ENCODE measurements at places on chromosomes 5 and 9. TPM values are rescaled to one million over a fixed set of nuclear protein-coding genes. Genes with fewer than 3 reads are reported as not detected.

DNA sequence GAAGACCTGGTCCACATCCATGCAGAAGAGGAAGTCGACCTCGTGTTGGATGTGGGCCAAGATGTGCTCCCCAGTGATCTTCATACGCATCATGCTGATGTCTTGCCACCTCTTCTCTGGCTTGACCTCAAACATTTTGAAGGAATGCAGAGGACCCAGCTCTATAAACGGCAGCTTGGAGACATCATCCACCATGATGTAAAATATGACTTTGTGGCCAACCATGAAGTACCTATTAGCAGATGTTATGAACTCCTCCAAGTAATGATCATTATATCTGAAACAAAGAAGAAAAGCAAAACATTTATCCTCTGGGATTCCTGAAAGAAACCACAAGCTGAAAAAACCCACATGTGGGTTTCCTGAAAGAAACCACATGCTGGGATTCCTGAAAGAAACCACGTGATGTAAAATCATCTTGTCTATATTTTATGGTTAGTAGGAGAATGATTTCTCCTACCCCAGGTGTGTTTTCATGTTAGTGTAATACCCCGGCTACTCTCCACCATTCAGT, 52.3 kb downstream of the GGTA1 start:
- DNase-seq, result no peak

- DNase-seq, result no peak
Observed at GRCh38 chr5:116856271-116856670, 281.6 kb upstream of the SEMA6A start.

- peak; percentile 54 for DNase-seq
Observed at GRCh38 chr5:138752341-138752950, 779 bp upstream of the CTNNA1 start.

DNA sequence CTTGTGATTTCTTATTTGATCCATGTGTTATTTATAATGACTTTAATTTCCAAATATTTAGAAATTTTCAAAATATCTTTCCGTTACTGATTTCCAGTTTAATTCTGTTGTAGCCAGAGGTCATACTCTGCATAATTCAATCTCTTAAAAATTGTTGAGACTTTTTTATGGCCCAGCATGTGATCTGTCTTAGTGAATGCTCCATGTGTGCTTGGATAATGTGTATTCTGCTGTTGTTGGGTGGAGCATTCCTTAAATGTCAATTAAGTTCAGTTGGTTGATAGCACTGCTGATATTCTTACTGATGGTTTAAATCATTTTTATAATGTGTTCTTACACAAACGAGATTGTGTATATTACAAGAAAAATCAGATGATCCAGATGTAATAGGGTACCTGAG, 180.8 kb downstream of the RGS3 start:
- no peak for DNase-seq

DNA sequence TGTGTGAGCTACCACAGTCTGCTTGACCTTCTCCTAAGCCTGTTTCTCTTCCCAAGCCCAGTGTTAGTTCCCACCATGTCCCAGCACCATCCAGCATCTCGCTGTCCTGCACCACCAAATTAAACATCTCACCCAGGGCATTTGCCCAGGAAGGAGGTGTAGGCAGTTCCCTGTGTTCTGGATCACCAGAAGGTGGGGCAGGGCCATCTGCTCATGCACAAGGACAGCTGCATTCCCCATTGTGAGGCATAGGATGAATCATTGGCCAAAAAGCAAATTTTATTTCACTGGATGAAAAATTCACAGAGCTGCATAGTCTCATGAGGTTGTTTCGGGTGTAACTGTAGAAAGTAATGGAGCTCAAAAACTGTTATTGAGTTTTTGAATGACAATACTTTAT, 89.5 kb upstream of the GRIA1 start:
- DNase-seq, result no peak

DNA sequence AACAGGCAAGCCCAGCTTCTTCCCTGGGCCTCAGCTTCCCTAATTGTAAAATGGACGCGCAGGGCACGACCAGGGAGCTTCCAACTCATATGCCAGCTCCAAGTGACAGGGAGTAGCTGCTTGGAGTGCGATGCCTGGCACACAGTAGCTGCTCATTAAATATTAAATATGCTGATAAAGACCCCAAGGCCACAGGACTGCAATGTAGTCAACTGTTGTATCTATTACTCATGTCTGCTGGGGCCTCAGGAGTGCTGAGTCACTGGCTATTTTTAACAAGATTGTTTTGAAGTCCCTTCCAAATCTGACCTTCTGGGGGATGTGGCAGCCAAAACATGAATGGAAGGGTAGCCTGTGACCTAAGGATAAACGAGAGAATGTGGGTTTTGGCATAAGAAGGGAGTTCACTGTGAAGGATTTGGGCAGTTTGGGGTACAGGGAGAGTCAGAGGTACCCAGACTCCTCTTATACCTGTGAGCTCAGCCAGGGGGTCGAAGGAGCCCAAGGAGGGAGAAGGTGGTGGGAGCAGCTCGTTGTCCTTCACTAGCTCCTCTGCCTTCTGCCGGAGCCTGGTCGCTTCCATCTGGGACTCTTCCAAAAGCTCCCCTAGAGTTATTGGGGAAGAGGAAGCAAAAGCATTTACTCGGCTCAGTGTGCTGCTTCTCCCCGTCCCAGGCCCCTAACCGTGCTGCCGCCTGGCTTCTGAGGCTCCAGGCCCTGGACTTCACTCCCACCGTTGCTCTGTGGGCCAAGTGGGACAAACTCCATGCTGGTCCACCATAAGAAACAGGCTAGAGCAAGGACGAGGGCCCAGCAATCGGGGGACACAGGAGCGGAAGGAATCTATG, 17.5 kb downstream of the TNIP1 start:
- DNase-seq, result no peak

GRCh38 chr5:119396030-119396664, 40.3 kb downstream of the TNFAIP8 start:
- DNase-seq, result no peak

GRCh38 chr5:159051421-159052282, 48.1 kb downstream of the EBF1 start:
- peak; percentile 13 for DNase-seq

GRCh38 chr5:96048763-96049162, 87.1 kb upstream of the ELL2 start:
- no peak for DNase-seq

DNA sequence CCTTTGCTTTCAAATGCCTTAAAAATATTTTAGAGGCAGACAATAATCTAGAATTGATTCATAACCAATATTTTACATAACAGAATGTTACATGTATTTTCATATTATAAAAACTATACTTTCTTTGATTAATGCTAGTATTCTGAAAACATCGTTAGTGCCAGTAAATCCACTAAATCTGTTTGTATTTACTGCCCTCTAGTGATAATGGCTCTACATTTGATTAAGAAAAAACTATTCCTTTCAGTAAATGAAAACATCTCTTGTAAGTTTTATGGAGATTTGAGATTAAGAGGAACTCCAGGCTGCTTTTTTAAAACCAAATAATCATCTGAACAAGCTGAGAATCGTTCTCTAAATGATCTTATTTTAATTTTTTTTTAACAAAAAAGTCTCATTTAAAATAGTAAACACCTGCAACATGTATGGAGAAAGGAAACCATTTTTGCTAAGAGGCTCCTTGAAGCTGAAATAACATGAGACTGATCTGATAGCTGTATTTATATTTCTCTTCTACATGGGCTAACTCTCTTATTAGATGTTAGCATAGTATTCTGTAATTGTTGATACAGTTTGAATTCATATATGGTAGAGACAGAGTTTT, 424.7 kb downstream of the RAB3C start:
- no peak for DNase-seq

DNA sequence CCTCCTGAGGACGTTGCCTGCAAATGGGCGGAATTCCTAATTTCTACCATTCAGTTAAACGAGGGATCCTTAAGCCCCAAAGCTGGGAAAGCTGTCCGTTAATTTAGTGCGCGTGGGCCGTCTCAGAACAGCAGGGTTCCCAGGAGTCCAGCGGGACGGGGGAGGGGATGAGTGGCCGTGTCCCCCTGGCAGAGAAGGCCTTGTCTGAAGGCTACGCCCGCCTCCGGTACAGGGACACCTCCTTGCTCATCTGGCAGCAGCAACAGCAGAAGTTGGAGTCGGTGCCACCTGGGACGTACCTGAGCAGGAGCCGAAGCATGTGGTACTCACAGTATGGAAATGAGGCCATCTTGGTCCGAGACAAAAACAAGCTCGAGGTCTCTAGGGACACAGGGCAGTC, 1.3 kb downstream of the BRD3OS start:
- peak; percentile 37 for DNase-seq

GRCh38 chr5:10655161-10655971, 91.5 kb downstream of the ANKRD33B start:
- DNase-seq, result no peak

DNA sequence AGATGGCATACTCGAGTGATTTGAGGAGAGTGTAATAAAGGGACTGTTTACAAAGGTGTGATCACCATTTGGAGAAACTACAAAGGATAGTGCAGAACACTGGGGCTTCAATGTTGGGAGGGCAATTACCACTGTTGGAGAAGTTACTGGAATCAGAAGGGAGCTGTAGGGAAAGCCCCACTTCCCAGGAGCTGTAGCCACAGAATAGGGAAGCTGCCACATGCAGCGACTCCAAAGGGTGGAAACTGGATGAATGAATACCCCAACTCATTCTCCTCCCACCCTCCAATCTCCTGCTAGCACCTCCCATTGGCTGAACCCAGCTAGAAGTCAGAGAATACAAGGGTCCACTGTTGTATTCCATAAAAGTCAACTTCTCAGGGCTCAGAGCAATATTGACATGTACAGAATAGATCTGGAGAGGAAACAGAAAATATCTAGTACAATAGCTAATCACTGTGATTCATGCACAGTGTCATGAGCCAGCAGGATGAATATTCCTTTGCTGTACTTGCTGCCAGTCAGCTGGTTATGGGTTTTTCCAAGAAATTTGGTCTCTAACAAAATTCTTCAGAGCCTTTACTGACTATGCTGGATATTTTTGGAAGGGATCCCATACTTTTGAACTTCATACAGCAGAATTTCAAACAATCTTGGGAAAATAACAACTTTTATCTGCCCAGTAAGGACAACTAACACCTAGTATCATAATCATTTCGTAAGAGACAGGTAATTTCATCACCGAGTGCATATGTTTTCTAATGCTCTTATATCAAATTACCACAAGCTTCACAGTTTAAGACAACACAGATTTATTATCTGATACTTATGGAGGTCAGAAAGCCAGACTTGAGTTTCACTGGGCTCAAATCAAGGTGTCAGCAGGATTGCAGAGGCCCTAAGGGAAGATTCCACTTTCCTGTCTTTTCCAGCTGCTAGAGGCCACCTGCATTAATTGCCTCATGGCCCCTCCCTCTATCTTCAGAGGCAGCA, 39.6 kb downstream of the PDCD1LG2 start:
- DNase-seq, result no peak

DNA sequence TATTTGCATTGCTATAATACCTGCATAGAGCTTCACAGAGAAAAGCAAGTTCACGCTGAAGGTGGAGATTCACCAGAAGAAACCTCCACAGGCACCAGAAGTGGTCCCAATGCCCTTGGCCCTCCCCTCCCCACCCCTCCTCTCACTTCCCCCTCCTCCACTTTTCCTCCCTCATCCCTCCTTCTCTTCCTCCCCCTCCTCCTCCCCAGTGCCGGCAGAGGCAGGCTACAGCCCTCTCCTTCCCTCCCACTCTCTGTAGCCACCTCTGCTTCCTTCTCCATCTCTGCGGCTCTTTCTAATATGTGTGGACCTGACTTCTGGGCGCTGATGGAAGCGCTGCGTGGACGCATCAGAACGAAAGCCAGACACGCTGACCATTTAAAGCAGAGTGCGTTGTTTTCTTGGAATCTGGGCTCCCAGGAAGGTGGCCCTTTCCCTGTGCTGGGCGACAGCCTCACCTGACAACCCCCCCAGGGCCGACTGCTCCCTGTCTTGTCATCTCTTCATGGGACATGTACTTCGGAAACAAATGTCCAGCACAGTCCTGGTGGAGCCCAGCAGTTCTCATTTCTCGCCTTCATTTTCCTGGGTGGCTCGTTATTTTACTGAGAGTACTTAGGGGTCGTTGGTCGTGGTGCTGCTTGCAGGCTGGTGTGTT, 29.5 kb downstream of the NDUFS6 start:
- no peak for DNase-seq

GRCh38 chr9:108588246-108588645, 267.5 kb downstream of the ACTL7B start:
- no peak for DNase-seq

DNA sequence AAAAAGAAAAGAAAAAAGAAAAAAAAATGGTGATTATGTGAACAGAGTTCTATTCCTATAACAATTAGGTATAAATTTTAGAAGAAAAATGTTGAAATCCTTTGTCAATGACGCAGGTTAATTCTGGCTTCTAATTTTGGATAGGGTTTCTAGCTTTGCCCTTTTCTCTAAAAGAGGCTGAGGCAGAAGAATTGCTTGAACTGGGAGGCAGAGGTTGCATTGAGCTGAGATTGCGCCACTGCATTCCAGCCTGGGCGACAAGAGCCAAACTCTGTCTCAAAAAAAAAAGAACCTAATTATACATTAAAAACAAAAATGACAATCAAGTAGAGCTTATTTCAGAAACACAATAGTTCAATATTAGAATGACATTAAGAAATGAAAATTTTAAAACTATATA, 2.9 kb downstream of the STXBP1 start:
- no peak for DNase-seq

GRCh38 chr5:3609120-3609681, 13.6 kb downstream of the IRX1 start:
- no peak for DNase-seq

- DNase-seq, result no peak
Observed at GRCh38 chr5:90518661-90519060, 10.7 kb downstream of the LYSMD3 start.

- DNase-seq, result no peak
Observed at GRCh38 chr9:15298362-15298761, 8.7 kb downstream of the TTC39B start.

GRCh38 chr9:121807069-121807822, 155.8 kb downstream of the DAB2IP start:
- no peak for DNase-seq

DNA sequence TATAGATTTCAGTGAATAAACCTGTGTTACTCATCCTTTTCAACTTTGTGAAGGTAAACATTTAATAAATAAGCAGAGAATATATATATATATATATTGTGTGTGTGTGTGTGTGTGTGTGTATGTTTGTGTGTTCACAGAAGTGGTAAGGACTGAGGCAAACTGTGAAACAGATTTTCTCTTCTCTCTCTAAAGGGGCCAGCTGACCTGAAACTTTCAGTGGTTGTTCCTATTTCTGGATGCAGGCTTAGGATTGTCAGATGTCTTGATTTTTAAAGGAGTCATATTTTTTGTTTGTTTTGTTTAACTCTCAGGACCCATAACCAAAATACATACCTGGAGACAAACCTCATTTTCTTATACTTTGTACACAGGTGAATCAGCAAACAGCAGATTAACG, 714.9 kb upstream of the MEF2C start:
- no peak for DNase-seq

C5orf52 gene
- 5.7 TPM for total RNA-seq

ADAMTS16 gene
- 0.26 TPM for total RNA-seq

PDCD1LG2 gene
- 0.20 TPM for total RNA-seq

CEL gene
- total RNA-seq, result 1.6 TPM

TRAF1 gene
- 2.9 TPM for total RNA-seq

ADAMTS2 gene
- total RNA-seq, result 9.2 TPM

TOR4A gene
- total RNA-seq, result 48.6 TPM

PFN3 gene
- total RNA-seq, result not detected

NMRK1 gene
- total RNA-seq, result 19.0 TPM

AUH gene
- total RNA-seq, result 37.2 TPM

DND1 gene
- 0.95 TPM for total RNA-seq

CDC25C gene
- 0.79 TPM for total RNA-seq

GNA14 gene
- 7.4 TPM for total RNA-seq

PPP3R2 gene
- not detected for total RNA-seq

HTR4 gene
- total RNA-seq, result 15.0 TPM

PRRX2 gene
- 0.89 TPM for total RNA-seq

AKNA gene
- 29.3 TPM for total RNA-seq

FIBCD1 gene
- 10.7 TPM for total RNA-seq
